ENCODE measurements at places on chromosomes 6 and 20. TPM values are rescaled to one million over a fixed set of nuclear protein-coding genes. Genes with fewer than 3 reads are reported as not detected.

DNA sequence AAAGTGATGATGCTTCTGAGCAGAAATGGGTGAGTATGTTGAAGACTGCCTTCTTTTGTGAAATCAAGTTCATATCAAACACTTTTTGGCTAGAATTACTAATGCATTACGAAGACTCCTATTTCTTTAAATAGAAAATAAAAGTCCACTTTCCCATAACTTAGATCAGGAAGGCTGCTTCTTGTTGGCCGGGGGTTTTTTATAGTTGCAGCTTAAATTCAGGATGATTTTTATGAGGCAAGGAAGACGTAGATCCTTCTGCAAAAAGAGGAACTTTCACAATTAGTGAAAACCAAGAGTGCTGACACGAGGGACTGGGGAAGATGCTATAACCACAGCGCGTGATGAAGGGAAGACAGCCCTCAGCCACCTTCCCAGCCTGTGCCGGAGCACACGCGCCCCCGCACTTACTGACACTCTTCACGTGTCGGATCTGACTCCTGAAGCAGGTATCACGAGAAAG is 206.1 kb upstream of the PRDM1 start:
- peaks cover 4% of the 10 kb centered on the region for H3K4me1 ChIP-seq
- no peaks in the 10 kb centered on the region for H3K36me3 ChIP-seq
- H3K27ac ChIP-seq, result no peak overlapping the region
- no peak overlapping the region for H3K4me3 ChIP-seq

The OR2J3 gene
- not detected for total RNA-seq

- no peaks in the 10 kb centered on the region for H3K27me3 ChIP-seq
- no peaks in the 10 kb centered on the region for H3K36me3 ChIP-seq
- no peak overlapping the region for H3K27ac ChIP-seq
- no peak overlapping the region for H3K4me3 ChIP-seq
Measured at GRCh38 chr6:112366695-112367553, 19.8 kb downstream of the RFPL4B start.

The SMLR1 gene
- total RNA-seq, result not detected

DNA sequence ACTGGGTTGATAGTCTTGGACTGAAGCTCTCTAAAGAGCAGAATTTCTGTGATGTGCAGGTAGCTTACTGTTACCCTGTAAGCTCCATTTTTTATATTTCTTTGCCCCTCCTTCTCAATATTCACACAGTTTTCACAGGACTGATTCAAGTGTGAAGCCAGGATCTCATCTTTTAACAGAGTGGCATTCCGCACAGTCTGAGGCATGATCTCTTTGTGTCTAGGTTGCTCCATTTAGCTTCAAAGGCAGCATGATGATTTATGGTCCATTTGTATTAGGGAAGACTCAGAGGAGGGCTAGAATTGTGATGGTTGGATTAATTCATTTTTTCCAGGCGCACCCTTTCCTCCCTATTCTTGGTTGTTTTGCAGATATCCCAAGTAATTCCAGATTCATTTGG is 43.5 kb downstream of the CARMIL1 start:
- H3K36me3 ChIP-seq, result no peaks in the 10 kb centered on the region
- no peaks in the 10 kb centered on the region for H3K4me1 ChIP-seq
- DNase-seq, result no peak
- no peak overlapping the region for H3K4me3 ChIP-seq
- H3K27ac ChIP-seq, result no peak overlapping the region

The SLC17A2 gene
- total RNA-seq, result not detected

The PDE7B gene
- 2.9 TPM for total RNA-seq

GRCh38 chr20:59125836-59126235 is 37.8 kb upstream of the ZNF831 start:
- no peak overlapping the region for H3K4me3 ChIP-seq
- DNase-seq, result no peak
- no peaks in the 10 kb centered on the region for H3K4me1 ChIP-seq
- H3K27ac ChIP-seq, result no peak overlapping the region
- H3K36me3 ChIP-seq, result no peaks in the 10 kb centered on the region

DNA sequence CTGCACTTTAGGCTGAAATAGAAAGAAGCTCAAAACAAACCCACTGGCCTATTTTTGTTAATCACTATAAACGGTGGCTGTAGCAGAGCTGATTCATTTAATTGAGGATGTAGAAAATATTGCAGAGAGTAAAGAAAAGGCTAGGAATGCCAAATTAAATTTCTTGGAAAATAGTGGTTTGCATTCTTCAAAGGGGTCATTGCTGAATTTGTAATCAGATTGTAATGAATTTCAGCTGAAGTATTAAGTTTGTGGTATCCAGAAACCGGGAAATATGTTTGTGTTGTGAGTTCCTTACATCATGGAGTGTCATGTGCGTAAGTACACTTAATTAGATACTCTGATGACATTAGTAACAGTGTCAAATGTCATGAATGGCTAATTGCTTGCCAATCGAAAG is 203.0 kb downstream of the SAMD5 start:
- no peaks in the 10 kb centered on the region for H3K36me3 ChIP-seq
- H3K4me3 ChIP-seq, result no peak overlapping the region
- no peak for DNase-seq
- no peaks in the 10 kb centered on the region for H3K4me1 ChIP-seq
- H3K27ac ChIP-seq, result no peak overlapping the region
- H3K27me3 ChIP-seq, result no peaks in the 10 kb centered on the region

DNA sequence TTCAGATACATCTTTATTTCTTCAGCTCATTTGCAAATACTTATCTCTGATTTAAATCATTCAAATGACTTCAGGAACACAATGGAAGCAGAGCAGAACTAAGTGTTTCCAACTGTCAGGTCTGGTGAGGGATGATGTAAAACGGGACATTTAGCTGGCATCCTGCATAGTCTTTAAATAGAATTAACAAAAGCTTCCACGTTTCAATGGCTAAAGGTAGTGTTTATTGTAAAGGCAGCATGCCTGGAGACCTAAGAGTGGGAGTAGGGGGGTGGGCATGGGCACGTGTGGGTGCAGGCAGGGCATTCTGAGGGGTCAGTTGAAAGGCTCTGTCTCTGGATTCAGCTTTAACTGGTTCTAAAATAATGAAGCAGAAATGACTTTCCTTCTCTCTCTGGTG is 174.9 kb downstream of the PLCB1 start:
- no peak overlapping the region for H3K4me3 ChIP-seq
- H3K36me3 ChIP-seq, result no peaks in the 10 kb centered on the region
- H3K27ac ChIP-seq, result no peak overlapping the region
- DNase-seq, result no peak
- H3K4me1 ChIP-seq, result peaks cover 17% of the 10 kb centered on the region

The NMBR gene
- not detected for total RNA-seq

DNA sequence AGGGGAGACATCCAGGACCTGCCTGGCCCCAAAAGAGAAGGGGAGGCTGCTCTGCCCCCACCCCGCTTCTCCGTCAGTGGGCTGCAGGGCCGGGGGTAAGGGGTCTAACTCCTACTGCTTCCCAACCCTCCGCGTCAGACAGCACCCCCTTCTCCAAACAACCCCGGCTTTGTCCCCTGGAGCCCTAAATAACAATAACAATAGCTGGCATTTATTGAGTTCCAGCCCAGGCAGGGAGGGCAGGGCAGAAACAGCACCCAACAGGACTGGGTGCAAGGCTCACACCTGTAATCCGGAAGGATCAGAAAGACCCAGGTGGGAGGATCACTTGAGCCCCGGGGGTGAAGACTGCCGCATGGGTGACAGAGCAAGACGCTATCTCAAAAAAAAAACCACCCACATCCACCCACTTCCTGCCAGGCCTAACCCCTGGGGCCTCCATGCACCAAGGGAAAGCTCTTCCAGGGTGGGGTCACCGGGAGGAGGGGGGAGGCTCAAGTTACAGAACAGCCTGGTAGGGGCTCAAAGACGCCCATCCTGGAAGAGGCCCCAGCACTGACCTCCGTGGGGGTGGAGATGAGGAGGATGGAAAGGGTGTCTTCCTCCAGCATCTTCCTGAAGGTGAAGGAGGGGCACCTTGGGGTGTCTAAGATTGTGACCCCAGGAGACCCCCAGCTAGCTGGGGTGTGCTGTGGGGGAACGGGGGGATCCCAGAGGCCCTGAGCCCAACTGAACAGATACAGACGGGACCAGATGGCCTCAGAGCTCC is 1.3 kb upstream of the FNDC11 start:
- H3K4me3 ChIP-seq, result no peak overlapping the region
- peaks cover 34% of the 10 kb centered on the region for H3K27me3 ChIP-seq
- H3K4me1 ChIP-seq, result no peaks in the 10 kb centered on the region
- no peaks in the 10 kb centered on the region for H3K36me3 ChIP-seq
- no peak for DNase-seq
- H3K27ac ChIP-seq, result no peak overlapping the region

DNA sequence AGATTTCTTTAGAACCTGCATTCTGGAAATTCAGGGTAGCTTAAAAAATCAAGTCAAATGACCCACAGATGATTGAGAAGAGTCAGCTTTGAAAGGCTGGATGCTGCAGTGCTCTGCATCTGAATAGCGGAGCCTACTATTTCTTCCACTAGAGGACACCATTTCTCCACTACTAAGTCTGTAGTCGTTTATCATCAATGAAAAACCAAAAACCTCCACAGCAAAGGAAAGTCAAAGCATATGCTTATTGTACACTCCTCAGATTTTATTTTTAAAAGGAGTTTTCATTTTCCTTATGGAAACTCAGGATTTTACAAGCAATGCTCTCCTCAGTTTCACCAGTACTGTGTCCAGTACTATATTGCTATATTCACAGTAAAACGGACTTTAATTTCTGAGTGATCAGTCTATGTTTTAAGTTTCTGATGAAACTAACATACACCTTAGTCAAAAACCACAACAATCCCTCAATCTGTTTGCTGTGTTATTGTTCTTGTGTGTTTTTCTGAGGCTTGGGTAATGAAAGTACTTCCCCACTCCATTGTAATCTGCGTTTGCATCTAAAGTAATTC is 50.5 kb upstream of the ENPP5 start:
- no peak for DNase-seq
- no peak overlapping the region for H3K4me3 ChIP-seq
- H3K4me1 ChIP-seq, result peaks cover 5% of the 10 kb centered on the region
- no peaks in the 10 kb centered on the region for H3K36me3 ChIP-seq
- H3K27me3 ChIP-seq, result no peaks in the 10 kb centered on the region

DNA sequence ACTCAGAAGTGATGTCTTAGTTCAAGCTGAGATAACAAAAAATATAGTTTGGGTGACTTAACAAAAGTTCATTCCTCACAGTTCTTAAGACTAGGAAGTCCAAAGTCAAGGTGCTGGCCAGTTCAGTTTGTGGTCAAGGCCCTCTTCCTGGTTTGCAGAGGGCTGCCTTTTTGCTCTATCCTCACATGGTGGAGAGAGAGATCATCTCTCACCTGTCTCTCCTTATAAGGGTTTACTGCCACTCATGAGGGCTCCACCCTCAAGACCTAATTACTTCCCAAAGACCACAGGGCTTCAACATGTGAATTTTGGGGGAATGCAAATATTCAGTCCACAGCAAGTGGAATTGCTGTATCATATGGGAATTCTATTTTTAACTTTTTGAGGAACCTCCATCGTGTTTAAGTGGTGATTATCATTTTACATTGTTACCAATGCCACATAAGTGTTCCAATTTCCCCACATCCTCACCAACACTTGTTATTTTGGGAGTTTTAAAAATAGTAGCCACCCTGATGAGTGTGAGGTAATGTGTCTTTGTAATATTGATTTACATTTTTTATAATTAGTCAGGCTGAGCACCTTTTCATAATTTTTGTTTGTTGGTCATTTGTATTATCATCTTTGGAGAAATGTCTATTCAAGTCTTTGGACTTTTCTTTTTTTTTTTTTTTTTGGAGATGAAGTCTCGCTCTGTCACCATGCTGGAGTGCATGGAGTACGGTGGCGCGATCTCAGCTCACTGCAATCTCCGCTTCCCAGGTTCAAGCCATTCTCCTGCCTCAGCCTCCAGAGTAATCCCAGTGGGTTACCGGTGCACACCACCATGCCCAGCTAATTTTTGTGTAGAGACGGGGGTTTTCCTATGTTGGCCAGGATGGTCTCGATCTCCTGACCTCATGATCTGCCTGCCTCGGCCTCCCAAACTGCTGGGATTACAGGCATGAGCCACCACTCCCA is 112.2 kb downstream of the SESN1 start:
- H3K4me3 ChIP-seq, result no peak overlapping the region
- H3K36me3 ChIP-seq, result no peaks in the 10 kb centered on the region
- H3K27me3 ChIP-seq, result no peaks in the 10 kb centered on the region
- no peak for DNase-seq

The PBOV1 gene
- not detected for total RNA-seq
